GM23248 (cell line): ENCODE measurements at places on chromosomes 11 and 22.

GRCh38 chr22:49924113-49924833 lies 5.8 kb downstream of the CRELD2 start:
- H3K4me1 ChIP-seq, result no peaks in the 10 kb centered on the region
- H3K36me3 ChIP-seq, result no peaks in the 10 kb centered on the region; the same call in 1 of the 2 replicates
- H3K27me3 ChIP-seq, result no peaks in the 10 kb centered on the region

- peak overlapping the region; percentile 77 for H3K27ac ChIP-seq
- H3K4me1 ChIP-seq, result peaks cover 28% of the 10 kb centered on the region
- DNase-seq, result peak; percentile 63
- H3K36me3 ChIP-seq, result no peaks in the 10 kb centered on the region
Measured at GRCh38 chr11:94768602-94769541, 716 bp downstream of the AMOTL1 start.

GRCh38 chr11:67820081-67820480 lies 145.7 kb upstream of the ALDH3B2 start:
- H3K36me3 ChIP-seq, result no peaks in the 10 kb centered on the region
- no peak overlapping the region for H3K27ac ChIP-seq
- no peak overlapping the region for H3K4me3 ChIP-seq
- H3K4me1 ChIP-seq, result no peaks in the 10 kb centered on the region
- H3K27me3 ChIP-seq, result peaks cover 1% of the 10 kb centered on the region; the same call in 1 of the 2 replicates

DNA sequence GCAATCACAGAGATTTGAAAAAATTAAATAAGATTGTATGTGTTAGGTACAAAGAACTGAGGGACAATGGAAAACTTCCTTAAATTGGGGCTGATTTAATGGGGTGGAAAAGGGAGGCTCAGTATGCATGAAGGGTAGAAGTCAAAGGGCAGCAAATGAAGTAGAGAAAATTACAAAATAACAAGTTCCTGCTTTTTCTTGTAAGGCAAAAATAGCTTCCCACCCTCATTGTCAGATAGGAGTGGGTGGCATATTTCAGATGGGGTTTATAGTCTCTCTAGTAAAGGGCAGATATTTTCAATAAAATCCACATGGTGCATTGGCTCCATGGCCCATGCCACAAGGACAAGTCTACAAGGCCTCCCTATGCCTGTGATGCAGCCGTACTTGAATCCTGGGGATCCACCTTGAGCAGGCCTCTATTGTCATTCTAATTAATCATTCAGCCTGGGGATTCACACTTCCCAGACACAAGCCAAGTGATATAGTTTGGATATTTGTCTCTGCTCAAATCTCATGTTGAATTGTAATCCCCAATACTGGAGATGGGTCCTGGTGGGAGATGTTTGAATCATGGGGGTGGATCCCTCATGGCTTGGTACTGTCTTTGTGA lies 36.7 kb upstream of the SESN3 start:
- H3K36me3 ChIP-seq, result no peaks in the 10 kb centered on the region
- DNase-seq, result no peak
- H3K27me3 ChIP-seq, result no peaks in the 10 kb centered on the region
- H3K4me1 ChIP-seq, result 0 out of 2 replicates have a peak, but pooled peaks cover 4% of the 10 kb centered on the region
- no peak overlapping the region for H3K4me3 ChIP-seq

DNA sequence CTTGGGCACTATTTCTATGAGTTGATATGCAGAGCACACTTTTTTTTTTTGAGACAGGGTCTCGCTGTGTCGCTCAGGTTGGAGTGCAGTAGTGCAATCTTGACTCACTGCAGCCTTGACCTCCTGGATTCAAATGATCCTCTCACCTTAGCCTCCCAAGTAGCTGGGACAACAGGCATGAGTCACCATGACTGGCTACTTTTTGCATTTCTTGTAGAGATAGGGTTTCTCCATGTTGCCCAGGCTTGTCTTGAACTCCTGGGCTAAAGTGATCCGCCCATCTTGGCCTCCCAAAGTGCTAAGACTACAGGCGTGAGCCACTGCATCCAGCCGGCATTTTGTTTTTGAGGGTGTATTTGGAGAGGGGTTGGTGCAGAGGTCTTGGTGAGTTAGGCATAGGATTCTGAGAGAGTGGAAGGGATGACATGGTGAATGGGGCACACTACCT lies 29.9 kb upstream of the MTCH2 start:
- no peak overlapping the region for H3K27ac ChIP-seq
- H3K27me3 ChIP-seq, result no peaks in the 10 kb centered on the region
- peak; percentile 26 for DNase-seq

- no peaks in the 10 kb centered on the region for H3K27me3 ChIP-seq
- no peaks in the 10 kb centered on the region for H3K4me1 ChIP-seq
- H3K4me3 ChIP-seq, result no peak overlapping the region
- H3K36me3 ChIP-seq, result no peaks in the 10 kb centered on the region
- H3K27ac ChIP-seq, result no peak overlapping the region
Measured at GRCh38 chr11:98549571-98549970, 471.2 kb upstream of the CNTN5 start.

DNA sequence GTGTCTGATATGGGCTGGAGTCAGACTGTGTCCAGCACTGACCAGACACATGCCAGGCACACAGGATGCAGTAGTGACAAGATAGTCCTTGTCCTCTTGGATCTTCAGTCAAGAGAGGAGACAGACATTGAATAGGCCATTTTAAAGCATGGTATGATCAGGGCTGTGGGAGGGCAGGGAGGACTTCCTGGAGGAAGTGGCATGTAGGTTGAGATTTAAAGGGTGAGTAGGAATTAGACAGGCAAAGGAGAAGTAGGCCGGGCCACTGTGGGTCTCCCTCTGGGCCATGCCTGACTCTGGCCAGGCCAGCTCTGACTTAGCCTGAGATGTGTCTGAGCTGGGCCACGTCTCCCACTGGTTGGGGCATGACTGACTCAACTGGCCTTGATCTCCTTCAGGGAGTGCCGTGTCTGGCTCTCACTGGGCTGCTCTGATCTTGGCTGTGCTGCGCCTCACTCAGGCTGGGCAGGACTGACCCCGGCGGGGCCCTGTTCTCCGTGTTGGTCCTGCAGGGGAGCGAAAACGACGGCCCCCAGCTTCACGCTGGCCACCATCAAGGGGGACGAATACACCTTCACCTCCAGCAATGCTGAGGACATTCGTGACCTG lies 71.2 kb downstream of the MYO7A start:
- no peaks in the 10 kb centered on the region for H3K4me1 ChIP-seq
- no peak overlapping the region for H3K4me3 ChIP-seq
- no peak overlapping the region for H3K27ac ChIP-seq
- H3K27me3 ChIP-seq, result no peaks in the 10 kb centered on the region

DNA sequence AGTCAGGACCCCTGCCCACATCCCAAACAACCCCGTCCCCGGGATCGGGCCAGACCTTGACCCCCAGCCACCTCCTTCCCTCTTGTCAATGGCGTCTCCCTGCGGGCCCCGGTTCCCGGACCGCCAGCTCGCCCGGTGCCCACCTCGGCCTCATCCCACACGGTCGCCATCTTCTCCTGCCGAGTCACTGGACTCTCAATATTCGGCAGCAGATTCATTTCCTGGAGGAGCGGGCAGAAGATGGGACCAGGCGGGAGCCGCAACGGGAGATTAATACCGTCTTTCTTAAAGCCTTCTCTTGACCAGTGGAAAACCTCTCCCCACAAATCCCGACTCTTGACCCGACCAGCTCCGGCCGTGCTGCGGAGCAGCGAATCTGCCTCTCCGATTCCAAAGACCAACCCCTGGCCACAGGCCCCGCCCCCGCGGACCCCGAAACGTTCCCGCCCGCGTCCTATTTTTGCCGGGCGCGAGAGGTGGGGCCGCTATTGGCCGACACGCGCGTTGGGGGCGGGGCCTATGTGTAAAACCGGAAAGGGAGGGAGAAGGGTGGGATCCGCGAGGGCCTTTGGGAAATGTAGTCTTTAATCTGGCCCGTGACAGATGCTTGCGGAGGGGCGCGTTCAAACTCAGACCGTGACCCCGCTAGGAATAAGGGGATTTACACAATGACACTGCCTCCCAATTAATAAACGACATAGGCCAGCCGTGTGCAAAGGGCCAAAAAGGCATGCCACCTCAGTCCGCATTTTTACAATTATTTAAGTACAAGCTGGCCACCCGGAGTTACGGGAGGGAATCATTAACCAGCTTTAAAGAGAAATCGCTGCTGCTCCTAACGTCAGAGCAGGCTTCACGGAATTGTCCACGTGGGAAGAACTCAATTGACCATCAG lies at the start of gene PSMC3:
Gene PSMC3 (minus strand): TSS at position 378 of the 895 bp plus-strand sequence. CDS start 160 bp downstream, at position 218.
- H3K4me3 ChIP-seq, result peak within 1 kb of the TSS; percentile 92
- DNase-seq, result peak; percentile 100
- no peaks in the 10 kb centered on the region for H3K27me3 ChIP-seq
- H3K4me1 ChIP-seq, result peaks cover 10% of the 10 kb centered on the region; the same call in 1 of the 2 replicates

DNA sequence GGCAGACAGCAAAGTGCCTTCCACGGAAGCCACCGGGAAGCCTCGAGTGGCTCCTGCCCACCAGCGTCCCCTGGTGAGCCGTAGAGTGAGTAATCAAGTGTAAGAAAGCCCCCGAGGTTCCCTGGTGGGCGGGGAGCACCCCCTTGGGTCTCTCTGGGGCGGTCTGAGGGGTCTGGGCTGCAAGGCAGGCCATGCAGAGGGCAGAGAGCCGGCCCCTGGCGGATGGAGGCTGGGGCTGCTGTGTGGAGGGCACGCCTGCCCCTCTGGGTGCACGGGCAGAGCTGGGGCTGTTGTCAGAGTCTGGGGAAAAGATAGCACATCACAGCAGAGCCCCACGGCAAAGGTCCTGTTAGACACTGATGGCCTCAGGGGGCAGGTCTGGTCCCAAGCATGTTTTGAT lies 25.7 kb upstream of the MYRF start:
- H3K27me3 ChIP-seq, result no peaks in the 10 kb centered on the region
- H3K27ac ChIP-seq, result no peak overlapping the region
- DNase-seq, result no peak
- H3K36me3 ChIP-seq, result no peaks in the 10 kb centered on the region

GRCh38 chr22:20729194-20729593 lies 44.7 kb upstream of the SERPIND1 start:
- H3K36me3 ChIP-seq, result no peaks in the 10 kb centered on the region
- H3K27me3 ChIP-seq, result no peaks in the 10 kb centered on the region

DNA sequence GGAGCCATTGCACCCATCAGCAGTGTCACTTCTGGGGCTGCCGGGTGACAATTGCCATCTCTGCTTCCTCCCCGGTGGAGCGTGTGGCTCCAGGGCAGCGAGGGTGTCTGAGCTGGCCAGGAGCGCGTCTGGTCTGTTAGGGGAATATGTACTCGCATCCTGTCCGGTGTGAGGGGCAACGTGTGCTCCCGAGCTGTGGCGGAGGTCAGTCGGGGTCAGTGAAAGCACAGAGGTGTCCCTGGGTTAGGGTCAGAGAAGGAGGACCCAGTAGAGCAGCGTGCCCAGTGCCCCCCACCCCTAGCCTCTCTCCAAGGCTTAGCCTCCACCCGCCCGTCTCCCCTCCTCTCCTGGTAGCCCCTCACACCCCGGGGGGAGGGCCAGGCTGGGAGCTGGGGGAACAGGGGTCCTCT lies 1.5 kb downstream of the CLCF1 start:
- H3K27me3 ChIP-seq, result no peaks in the 10 kb centered on the region
- peak overlapping the region; percentile 98 for H3K27ac ChIP-seq
- H3K36me3 ChIP-seq, result 0 out of 2 replicates have a peak, but pooled peaks cover 5% of the 10 kb centered on the region
- DNase-seq, result peak; percentile 48
